ENCODE measurements at places on chromosomes 11 and 22. TPM values are rescaled to one million over a fixed set of nuclear protein-coding genes. Genes with fewer than 3 reads are reported as not detected.

DNA sequence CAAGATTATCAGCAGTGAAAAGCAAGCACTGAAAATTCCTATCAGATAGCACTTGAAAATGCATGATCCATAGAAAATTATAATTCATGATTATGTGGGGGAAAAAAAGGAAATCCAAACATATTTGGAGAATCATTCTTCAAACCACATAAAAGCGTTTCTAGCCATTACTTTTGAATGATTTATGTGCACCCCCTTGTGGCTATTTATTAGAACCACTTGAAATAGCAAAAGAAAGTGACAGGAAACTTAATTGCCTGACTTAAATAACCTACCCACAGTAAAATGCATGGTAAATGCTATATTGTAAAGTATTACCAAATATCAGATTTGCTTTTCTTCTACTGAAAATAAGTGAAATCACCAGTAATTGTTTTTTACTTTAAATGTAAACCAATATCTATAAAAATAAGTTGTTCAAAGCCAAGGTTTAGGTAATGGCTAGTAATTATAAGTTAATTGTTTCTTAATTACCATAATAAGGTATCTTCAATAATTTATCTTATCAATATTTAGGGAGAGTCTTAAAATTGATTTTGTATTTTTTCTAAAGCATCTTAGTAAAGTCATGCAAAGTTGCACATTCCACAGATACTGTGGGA, 168.5 kb downstream of the ARHGAP42 start:
- DNase-seq: no peak

RAB3IL1 gene
- 2.8 TPM for total RNA-seq

DNA sequence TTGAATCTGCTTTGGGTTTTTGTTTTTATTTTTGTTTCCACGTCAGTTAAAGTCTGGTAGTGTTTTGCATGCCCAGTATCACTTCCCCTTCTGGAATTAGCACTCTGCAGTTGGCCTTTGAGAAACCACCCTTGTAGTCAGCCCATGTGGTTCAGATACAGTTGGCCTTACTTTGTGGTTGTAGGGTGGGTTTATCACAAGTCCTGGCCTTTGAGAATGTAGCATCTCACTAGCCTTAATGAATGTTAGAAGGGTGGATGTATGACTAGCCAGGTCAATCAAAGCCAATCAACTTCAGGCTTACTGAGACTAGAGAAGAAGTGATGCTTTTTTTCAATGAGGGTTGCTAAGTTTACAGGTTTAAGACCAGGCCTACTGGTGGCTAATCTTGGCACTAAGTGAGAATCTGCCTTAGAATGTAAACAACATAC, 19.8 kb downstream of the ARL14EP start:
- no peak for DNase-seq

- DNase-seq: no peak
These were observed 92.4 kb downstream of the RRAS2 start for GRCh38 chr11:14266622-14267021.

TENM4 gene
- not detected for total RNA-seq

CARS1 gene
- total RNA-seq: 48.5 TPM

- no peak for DNase-seq
These were observed 190.1 kb upstream of the E2F8 start for GRCh38 chr11:19430754-19431398.

DNA sequence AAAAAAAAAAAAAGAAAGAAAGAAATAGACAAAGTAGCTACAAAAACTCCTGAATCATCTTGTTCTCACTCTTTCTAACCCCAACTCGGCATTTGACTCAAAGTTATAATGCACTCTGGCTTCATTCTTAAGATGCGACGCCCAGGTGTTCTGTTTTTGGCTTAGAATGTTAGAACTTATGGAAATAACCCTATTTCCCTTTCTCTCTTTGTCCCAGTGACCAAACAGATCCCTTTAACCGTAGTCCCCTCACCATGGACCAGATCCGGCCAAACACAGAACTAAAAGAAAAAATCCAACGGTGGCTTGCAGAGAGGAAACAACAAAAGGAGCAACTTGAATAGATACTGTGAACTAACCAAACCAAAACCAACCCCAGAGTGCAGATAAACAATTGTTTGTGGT, 5.3 kb upstream of the ATP5MG start:
- no peak for DNase-seq

- DNase-seq: peak; percentile 36
These were observed 84.5 kb downstream of the ISX start for GRCh38 chr22:35150183-35151107.
